ENCODE measurements at places on chromosomes 4 and X.

GRCh38 chrX:24241822-24242648 lies 71.8 kb downstream of the SUPT20HL2 start:
- DNase-seq = no peak

DNA sequence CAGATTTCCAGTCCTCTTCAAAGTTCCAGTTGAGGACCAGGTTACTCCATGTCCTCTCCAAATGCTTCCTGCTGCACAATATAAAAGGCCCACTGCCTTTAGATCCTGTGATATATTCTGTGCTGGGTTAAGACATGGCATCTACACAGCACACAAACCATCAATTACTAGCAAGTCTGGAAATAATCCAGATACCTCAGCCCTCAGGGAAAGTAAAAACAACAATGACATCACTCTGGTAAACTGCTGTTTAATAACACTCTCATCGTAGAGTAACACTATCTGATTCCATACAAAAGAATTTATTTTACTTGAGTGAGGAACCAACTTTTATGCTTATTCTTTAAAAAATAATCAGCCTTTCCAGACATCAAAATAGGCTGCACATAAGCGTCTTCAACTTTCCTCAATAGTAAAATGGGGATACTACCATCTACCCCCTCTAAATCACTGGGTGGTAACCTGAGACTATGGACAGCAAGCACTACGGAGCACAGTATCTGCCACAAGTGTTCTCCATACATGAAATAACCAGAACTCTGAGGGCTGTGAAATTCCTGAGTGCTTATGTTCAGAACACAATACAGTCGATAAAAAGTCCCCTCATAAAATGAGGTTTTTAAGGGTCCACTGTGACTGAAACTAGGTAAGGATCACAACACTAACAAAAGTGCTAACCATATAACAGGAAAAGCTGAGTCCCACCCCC lies 53.4 kb downstream of the ABCG2 start:
- peak; percentile 38 for DNase-seq

DNA sequence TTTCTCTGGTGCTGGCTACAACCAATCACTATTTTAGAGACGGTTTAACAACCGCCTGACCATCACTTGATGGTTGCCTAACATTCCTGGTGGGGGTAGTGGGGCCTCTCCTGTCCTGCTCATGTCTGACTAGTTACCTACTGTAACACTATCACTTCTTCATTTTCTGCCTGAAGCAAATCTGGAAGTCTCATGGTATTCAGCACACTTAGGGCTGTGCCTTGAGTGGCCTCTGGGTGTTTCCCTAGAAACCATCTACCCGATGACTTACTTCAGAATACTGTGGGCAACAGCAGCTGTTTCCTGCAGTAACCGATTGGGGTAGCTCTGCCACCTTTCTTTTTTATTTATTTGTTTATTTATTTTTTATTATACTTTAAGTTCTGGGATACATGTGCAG lies 880.1 kb upstream of the INTU start:
- no peak for DNase-seq

DNA sequence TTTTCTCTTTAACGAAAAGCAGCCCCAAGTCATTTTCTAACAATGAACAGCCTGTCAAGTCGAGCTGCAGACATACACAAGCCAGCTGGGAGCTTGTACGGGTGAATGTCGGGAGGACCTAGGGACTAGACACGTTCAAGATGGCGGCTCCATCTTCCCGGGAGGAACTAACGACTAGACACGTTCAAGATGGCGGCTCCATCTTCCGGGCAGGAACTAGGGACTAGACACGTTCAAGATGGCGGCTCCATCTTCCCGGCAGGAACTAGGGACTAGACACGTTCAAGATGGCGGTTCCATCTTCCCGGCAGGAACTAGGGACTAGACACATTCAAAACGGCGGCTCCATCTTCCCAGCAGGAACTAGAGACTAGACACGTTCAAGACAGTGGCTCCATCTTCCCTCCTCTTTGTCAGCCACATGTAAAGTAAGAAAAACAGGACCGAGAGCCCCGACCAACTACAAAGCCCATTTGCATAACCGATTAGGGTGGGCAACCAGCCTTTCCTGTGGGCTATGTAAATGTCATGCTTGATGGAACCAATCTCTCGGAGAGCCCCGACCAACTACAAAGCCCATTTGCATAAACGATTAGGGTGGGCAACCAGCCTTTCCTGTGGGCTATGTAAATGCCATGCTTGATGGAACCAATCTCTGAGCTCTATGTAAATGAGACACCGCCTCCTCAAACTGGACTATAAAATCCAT lies 175.5 kb downstream of the DHRSX start:
- no peak for DNase-seq

DNA sequence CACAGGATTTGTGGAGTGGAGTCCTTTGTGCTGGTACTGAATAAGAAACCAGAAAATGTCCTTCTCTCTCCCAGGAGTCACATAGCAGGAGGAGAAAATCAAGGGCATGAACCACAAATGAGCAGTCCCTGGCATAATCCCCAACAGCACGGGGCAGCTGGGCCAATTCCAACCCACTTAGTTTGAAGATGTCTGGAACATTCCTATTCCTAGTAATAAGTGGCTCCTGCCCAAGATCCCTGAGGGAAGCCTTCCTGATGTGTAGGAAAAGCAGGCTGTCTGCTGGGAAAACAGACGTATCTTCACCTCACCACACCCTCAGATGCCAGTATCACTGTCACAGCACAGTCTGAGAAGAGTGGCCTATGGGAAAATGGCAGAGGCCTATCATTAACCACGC lies 182.8 kb upstream of the MAP3K15 start:
- no peak for DNase-seq

GRCh38 chr4:186021461-186022167 lies 47.3 kb upstream of the TLR3 start:
- no peak for DNase-seq

- DNase-seq = no peak
These were observed 30.5 kb downstream of the RAB40A start for GRCh38 chrX:103488794-103489193.

GRCh38 chr4:67229148-67229547 lies 316.2 kb downstream of the CENPC start:
- no peak for DNase-seq

DNA sequence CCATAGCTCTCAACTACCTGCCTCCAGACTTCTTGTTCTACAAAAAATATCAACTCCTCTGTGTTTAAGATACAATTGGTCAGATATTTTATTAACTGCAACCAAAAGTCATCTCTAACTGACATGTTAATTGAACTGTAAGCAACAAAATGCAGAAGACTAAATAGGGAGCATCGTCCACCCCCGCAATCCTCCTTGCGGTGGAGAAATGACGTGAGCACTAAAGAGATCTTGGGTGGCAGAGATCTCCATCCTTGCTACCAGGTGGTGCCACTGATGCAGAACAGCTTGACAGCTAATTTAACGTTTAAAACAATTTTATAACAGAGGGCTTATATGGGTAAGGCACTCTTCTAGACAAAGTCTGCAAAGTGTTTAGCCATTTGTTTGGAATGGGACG lies 164.4 kb upstream of the FTHL17 start:
- no peak for DNase-seq

DNA sequence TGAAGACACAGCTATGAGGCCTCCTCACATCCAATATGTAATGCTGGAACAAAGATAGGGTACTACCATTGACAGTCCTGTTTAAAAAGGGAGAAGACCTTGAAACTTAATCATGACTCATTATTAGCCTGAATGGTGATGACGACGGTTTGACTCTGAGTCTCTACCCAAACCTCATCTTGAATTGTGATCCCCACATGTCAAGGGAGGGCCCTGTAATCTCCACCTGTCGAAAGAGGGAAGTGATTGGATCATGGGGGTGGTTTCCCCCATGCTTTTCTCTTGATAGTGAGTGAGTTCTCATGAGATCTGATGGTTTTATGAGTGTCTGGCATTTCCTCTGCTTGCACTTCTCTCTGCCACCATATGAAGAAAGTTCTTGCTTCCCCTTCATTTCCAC lies 395.3 kb upstream of the CPEB2 start:
- DNase-seq = no peak

DNA sequence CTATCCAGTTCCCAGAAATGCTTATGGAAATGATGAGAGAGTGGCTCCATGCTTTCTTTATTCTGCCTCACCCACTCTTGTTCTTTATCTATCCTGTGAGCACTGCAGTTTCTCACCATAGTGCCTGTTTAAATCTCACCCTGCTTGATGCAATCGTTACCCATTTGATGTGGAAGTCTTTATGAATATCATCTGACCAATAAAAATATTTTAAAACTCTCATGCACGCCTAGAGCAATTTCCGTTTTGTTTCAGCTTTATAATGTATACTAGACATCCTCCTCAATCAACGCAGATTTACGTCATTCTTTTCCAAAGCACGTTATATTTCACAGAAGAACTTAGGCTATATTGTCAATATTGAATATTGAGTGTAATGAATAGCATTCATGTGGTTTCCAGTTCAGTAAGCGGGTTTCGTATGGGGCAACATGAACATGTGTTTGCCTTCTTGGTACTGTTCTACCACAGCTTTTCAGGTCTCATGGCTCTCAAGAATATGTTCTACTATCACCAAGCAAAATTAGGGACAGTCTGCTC lies 32.9 kb downstream of the GPM6A start:
- no peak for DNase-seq

GRCh38 chrX:12372111-12372510 lies 233.8 kb downstream of the FRMPD4 start:
- no peak for DNase-seq

GRCh38 chr4:66849596-66849995 lies 695.7 kb downstream of the CENPC start:
- no peak for DNase-seq

- DNase-seq = no peak
These were observed 35.0 kb upstream of the PLA2G12A start for GRCh38 chr4:109764789-109765402.

- DNase-seq = no peak
These were observed 430.4 kb downstream of the ACTRT1 start for GRCh38 chrX:127621780-127622179.

DNA sequence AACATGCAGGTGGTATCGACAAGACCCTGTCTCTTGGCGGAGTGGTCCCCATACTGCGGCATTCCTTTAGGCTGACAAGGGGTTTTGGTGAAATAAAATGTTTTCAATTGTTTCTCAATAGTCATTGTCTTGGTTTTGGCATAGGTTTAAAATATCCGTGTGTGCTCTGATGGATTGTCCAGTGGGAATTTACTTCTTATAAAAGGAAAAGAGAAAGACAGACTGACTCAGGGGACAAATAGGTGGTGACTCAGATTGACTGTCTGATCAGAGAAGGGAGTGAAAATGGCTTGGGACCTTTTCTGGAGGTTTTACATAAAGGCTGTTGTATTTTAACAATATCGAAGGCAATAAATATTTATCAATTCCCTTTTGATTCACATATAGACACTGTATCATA lies 129.8 kb downstream of the SORBS2 start:
- DNase-seq = no peak

DNA sequence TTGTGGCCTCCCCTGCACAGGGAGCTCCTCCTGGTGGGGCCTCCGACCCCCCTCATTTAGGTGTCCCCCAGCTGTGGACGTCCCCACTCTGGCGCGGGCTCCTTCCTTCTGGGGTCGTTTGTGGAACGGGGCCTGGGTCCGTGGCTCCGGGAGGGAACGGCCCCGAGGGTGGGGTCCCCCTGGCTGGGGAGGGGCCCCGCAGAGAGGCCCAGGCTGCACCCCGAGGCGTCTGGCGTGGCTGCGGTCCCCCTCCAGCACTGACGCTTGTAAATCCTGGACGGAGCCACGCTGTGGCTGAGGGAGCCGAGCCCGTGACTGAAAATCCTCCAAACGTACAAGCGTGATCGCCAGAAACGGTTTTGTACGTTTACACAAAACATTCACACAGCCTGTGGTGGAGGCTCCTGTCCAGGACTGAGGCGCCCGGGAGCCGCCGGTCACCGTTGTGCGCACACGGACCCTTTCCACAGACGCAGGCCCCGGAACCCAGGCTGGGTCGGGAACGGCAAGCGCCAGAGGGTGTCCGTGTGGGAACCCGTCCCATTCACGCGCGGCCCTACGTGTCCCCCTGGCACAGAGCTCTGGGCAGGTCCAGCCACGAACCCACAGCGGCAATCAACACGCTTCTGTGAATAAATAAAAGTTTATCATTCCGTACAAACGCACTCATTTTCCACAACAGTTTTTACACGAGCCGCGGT lies 15.2 kb upstream of the GTPBP6 start:
- DNase-seq = no peak

GRCh38 chr4:107552306-107552705 lies 167.7 kb downstream of the PAPSS1 start:
- DNase-seq = no peak

GRCh38 chrX:107728371-107729099 lies 47.1 kb downstream of the TSC22D3 start:
- DNase-seq = no peak

GRCh38 chrX:65750674-65751469 lies 83.4 kb downstream of the MSN start:
- no peak for DNase-seq

GRCh38 chr4:2583517-2583916 lies 47.1 kb downstream of the FAM193A start:
- no peak for DNase-seq

- peak; percentile 9 for DNase-seq
These were observed 275.5 kb downstream of the CFAP299 start for GRCh38 chr4:80610845-80611677.

DNA sequence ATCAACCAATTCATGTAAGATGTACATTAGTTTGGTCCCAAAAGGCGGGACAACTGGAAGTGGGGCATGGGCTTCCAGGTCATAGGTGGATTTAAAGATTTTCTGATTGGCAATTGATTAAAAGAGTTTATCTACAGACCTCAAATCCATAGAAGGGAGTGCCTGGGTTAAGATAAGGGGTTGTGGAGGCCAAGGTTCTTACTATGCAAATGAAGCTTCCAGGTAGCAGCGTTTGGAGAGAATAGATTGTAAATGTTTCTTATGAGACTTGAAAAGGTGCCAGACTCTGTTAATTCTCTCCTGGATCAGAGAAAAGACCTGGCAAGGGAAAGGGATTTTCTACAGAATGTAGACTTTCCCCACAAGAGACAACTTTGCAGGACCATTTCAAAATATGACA lies 2.4 kb downstream of the MGST2 start:
- no peak for DNase-seq

- no peak for DNase-seq
These were observed 338.5 kb upstream of the FMR1 start for GRCh38 chrX:147573266-147573665.

DNA sequence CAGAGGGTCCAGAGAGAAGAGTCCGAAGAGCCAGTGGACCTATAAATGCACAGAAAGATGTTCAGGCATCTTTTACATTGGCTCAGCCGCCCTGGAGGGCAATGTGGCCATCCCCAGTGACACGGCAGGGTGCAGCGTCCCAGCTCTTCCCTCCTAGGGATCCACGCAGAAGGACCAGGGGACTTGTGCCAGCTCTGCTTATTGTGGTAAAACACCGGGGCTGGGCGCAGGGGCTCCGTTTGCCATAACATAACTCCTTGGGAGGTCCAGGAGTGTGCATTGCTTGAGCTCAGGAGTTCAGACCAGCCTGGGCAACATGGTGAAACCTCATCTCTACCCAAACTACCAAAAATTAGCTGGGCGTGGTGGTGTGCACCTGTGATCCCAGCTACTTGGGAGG lies 70.2 kb downstream of the CPZ start:
- DNase-seq = no peak

All from HFF-Myc (cell line).